ENCODE measurements at places on chromosomes 12 and 14. TPM values are rescaled to one million over a fixed set of nuclear protein-coding genes. Genes with fewer than 3 reads are reported as not detected.

PAPLN gene
- total RNA-seq: 6.5 TPM

KITLG gene
- total RNA-seq: 22.4 TPM

TCL1B gene
- total RNA-seq: not detected

OLR1 gene
- 1.0 TPM for total RNA-seq

A2ML1 gene
- total RNA-seq: not detected
